Esophagus muscularis mucosa (tissue), 4 donors: ENCODE measurements at places on chromosomes 12 and 14. TPM values are rescaled to one million over a fixed set of nuclear protein-coding genes. Genes with fewer than 3 reads are reported as not detected.
A peak's percentile ranks its signal among the peaks of the same experiment; 100 is the strongest.

- H3K4me1 ChIP-seq, result no peaks in the 10 kb centered on the region
- no peak for DNase-seq
- no peak overlapping the region for H3K4me3 ChIP-seq
Measured at GRCh38 chr12:126083926-126084325, 1018.7 kb downstream of the AACS start.

- no peaks in the 10 kb centered on the region for H3K27me3 ChIP-seq
- H3K27ac ChIP-seq, result peak overlapping the region; percentile 90
- peak overlapping the region; percentile 62 for H3K4me3 ChIP-seq
- peaks cover 23% of the 10 kb centered on the region for H3K4me1 ChIP-seq
- DNase-seq, result no peak
Measured at GRCh38 chr12:114404926-114405518, 922 bp downstream of the TBX5 start.

- no peak overlapping the region for H3K4me3 ChIP-seq
- peaks cover 30% of the 10 kb centered on the region for H3K27me3 ChIP-seq
Measured at GRCh38 chr14:77144412-77145115, 3.0 kb upstream of the ZDHHC22 start.

- no peak for DNase-seq
- no peak overlapping the region for H3K4me3 ChIP-seq
- no peak overlapping the region for H3K27ac ChIP-seq
- no peaks in the 10 kb centered on the region for H3K27me3 ChIP-seq
- H3K36me3 ChIP-seq, result no peaks in the 10 kb centered on the region
- H3K4me1 ChIP-seq, result peaks cover 8% of the 10 kb centered on the region
Measured at GRCh38 chr12:58847901-58848600, 72.3 kb downstream of the LRIG3 start.

Gene RAD9B
- 5.0 TPM for total RNA-seq
